Activated CD8-positive, alpha-beta memory T cell treated with anti-CD3 and anti-CD28 coated beads for 1 hour (primary cell): ENCODE measurements at places on chromosomes 12 and 14.

DNA sequence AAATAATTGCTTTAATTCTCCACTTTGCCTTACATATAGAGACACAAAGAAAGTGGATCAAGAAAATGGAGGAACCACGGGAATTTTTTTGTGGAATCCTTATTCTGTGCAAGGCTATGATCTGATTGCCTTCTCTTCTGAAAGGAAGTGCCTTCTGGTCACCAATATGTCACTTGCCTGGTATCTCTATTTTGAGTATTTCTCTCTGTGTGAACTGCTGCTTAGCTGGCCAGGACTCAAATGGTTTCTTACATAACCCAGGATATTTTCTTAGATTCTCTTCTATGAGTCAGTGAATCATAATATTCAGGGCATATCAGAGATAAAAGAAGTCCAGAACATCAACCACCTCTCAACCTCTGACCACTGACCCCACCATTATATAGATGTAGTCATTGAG is 156.1 kb downstream of the DIO2 start:
- DNase-seq = no peak

GRCh38 chr14:98227000-98227726 is 1044.8 kb downstream of the BCL11B start:
- DNase-seq = no peak

- no peak for DNase-seq
Measured at GRCh38 chr14:54207476-54208462, 189.0 kb upstream of the CDKN3 start.

- DNase-seq = no peak
Measured at GRCh38 chr12:15522574-15523187, 200.4 kb downstream of the PTPRO start.
